ENCODE measurements at places on chromosomes 3 and 15.

GRCh38 chr3:193372783-193373182 lies 5.8 kb downstream of the ATP13A5 start:
- DNase-seq: no peak

DNA sequence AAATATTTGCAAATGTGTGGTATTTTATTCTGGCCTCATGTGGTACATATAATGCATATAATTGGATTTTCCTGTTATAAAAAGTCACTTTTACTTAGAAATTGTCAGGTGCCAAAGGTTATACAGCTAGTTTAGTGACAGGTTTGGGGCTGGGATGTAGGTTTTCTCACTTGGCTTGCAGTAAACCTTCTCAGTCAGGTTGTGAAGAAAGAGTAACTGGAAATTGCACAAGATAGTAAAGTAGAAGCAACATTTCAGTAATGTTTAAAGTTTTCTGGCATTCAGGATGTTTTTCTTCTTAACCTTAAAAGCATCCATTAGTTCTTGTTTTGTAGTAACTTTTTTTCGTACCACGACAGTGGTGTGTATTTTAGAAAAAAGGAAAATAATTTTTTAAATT lies 53.9 kb downstream of the MEF2A start:
- no peak for DNase-seq

GRCh38 chr3:95343767-95344166 lies 1280.9 kb downstream of the NSUN3 start:
- no peak for DNase-seq

- no peak for DNase-seq
Measured at GRCh38 chr15:37291920-37292319, 191.6 kb upstream of the MEIS2 start.

- no peak for DNase-seq
Measured at GRCh38 chr15:68706256-68706655, 114.4 kb downstream of the ANP32A start.

- DNase-seq: no peak
Measured at GRCh38 chr3:185880600-185880999, 55.8 kb upstream of the IGF2BP2 start.

- DNase-seq: peak; percentile 15
Measured at GRCh38 chr15:29126821-29127461, 142.7 kb downstream of the NSMCE3 start.

DNA sequence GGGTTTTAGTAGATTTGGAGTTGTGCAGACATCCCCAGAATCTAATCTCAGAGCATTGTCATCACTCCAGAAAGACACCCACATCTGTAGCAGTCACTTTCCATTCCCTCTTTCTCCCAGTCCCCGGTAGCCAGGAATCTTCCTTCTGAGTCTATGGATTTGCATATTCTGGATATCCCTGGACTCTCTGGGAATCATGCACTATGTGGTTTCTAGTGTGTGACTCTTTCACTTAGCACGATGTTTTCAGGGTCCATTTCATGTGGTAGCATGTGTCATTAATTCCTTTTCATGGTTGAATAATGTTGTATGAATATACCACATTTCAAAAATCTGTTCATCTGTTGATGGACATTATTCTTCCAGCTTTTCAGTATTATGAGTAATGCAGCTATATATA lies 29.3 kb downstream of the FBLN2 start:
- no peak for DNase-seq

DNA sequence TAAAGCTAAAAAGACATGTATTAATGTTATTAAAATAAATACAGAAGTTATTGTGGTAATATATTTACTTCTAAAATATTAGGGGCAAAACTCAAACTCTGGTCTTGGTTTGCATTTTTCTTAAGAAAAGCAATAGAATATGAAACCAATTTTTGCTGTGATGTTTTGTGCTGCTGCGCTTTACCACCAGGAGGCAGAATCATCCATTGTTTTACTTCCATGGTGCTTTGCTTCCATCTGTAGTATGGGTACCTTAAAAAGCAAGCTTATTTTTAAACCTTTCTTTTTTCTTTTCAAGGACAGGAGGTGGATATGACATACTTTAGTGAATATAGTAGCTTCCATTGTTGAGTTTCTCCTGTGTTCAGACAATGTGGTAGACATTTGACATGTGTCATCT lies 46.6 kb upstream of the MRPL3 start:
- peak; percentile 21 for DNase-seq

GRCh38 chr3:38121451-38121831 lies 15.5 kb downstream of the ACAA1 start:
- no peak for DNase-seq

DNA sequence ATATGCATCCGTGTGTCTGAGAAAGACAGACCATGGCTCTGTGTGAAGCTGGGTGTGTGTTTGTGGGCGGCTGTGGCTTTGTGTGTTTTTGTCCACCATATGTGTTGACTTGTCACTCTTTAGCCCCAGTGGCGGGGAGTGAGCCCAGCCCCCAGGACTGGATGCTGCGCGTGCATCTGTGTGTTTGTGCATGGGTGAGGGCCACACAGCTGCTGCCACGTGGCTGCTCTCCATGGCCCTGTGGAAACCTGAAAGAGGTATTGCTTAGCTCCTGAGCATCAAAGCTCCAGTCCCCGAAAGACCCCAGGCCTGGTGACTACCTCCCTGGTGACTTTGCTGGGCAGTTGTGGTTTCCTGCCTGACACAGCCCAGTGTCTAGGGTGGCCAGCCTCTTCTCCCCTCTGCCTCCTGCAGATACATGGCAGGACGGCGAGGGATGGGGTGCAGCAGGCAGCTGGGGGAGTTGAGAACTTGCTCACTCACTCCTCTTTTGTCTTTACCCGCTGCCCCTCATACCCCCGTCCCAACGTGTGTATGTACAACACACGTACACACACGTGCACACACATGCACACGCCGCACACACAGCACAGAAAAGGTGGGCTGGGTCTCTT lies 6.5 kb downstream of the EPHB3 start:
- DNase-seq: no peak

- no peak for DNase-seq
Measured at GRCh38 chr3:177835917-177836316, 638.6 kb upstream of the TBL1XR1 start.

- no peak for DNase-seq
Measured at GRCh38 chr15:30929982-30930381, 26.3 kb downstream of the FAN1 start.

GRCh38 chr3:53733446-53733845 lies 112.8 kb downstream of the CHDH start:
- DNase-seq: no peak

Data from Kasumi-1 (cell line).